ENCODE measurements at places on chromosomes 16 and 17.

DNA sequence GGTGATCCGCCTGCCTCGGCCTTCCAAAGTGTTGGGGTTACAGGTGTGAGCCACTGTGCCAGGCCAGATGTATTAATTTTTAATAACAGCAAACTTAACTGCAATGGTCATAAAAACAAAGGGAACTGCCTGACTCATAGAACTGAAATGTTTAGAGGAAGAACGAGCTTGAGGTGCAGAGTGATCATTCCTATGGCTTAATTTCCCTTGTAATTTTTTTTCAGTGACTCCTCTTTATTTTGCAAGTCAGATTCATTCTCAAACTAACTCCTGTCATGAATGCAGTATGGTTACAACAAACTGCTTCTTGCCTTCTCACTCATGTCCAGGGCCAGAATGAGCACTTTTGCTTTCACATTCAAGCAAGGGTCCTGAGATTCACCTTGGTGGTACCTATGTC, 231.3 kb downstream of the HAPSTR1 start:
- no peak for DNase-seq

GRCh38 chr16:63981639-63982038, 1140.2 kb downstream of the CDH11 start:
- no peak for DNase-seq

DNA sequence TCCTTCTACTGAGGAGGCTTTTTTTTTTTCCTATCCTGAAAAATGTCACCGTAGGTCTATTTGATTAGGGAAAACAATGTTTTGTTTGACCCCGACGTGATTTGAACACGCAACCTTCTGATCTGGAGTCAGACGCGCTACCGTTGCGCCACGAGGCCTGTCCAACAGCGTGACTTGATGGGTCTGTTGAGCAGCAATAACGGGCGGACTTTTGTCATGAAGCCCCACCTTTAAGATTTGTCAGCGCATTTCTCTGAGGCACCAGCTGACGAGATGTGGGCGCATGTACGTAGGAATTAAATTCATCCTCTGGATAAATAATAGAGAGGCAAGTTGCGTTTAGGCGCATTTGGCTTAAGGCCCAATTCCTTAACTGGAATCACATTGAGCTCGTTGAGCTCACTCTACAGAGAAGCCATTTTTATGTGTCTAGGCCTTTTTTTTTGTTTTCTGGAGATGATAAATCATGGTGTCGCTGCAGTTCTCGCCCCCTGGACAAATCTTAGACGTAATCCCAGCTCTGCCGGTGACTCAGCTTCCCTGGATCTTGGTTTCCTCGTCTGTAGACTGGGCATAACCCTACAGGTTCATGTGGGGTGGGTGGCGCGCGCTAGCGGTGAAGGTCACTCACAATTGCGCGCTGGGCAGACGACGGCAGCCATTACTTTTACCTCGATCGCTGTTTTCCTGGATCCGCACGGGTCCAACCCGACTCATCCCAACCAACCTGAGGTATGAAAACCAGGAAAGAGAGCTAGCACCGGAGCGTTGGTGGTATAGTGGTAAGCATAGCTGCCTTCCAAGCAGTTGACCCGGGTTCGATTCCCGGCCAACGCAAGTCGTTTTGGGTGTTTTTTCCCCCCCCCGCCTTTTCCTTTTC, 10.6 kb upstream of the AURKB start:
- DNase-seq: peak; percentile 87

GRCh38 chr17:2266045-2266864, 37.3 kb downstream of the SMG6 start:
- peak; percentile 80 for DNase-seq

GRCh38 chr16:53183442-53183841, 128.7 kb downstream of the CHD9 start:
- DNase-seq: no peak

- DNase-seq: no peak
Measured at GRCh38 chr16:4923853-4924252, 13.1 kb downstream of the PPL start.

DNA sequence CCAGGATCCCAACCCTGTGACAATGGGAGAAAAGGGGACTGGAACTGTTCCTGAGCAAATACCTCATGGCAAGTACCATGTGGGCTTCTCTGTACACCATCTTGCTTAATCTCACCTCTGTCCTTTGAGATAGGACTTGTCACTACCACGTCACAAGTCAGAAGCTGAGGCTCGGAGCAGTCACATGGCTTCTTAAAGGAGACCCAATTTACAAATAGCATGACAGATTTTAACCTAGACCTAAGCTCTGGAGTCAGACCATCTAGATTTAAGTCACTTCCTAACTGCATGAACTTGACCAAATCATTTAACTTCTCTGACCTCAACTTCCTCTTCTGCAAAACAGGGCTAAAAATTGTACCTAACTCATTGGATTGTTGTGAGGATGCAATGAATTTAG, 36.0 kb upstream of the CCL1 start:
- no peak for DNase-seq

- DNase-seq: no peak
Measured at GRCh38 chr16:49277386-49277742, 4.3 kb downstream of the CBLN1 start.

GRCh38 chr17:36705874-36706731, 104.7 kb downstream of the MRM1 start:
- DNase-seq: peak; percentile 17

GRCh38 chr17:77801545-77802332, 156.8 kb upstream of the TNRC6C start:
- no peak for DNase-seq

DNA sequence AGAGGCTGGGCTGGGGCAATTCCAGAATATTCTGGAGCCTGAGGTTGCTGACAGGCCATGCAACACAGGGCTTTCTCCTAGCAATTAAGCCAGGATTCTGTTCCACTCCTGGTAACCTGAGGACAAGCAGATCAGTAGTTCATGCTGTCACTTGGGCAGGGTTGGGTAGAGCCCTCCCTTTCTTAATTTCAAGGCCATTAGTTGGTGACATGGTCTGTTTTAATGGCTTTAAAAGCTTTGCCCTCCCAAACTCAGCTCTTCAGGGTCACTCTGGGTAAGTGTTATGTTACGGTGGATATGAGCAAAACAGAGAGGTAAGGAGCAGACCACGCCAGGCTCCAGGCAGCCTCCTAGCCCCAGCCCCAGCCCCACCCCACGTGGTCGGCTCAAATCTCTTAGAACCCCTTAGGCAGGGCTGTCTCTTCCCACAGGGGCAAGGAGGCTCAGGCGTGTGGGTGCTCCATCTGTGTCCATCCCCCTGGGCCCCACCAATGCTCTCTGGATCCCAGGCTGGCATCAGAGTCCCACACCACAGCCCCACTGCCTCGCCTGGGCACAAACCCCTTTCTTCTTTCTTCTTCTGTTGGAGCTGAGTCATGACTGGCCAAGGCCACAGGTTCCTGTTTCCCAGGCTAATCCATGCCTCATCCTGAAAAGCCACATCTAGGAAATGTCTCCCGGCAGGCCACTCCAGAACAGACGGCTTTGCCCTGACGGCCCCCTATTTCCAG, 27.5 kb downstream of the CEP295NL start:
- DNase-seq: no peak

GRCh38 chr17:17446666-17447155, 30.1 kb upstream of the MED9 start:
- no peak for DNase-seq

DNA sequence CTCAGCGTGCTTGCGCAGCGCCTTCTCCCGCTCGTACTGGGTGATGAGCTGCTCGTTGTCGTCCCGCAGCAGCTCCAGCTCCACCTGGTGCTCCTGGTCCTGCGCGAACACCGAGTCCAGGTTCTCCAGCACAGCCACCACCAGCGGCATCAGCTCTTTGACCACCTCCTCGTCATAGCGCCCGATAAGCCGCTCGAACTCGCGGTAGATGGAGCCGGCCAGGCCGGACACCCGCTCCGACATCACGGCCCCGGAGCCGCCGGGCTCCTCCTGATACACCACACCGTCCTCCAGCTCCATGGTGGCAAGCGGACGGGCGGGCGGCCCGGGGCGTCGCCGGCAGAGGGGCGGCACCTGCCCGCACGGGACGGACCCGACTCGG, 320 bp downstream of the SPAG9 start:
- peak; percentile 29 for DNase-seq

DNA sequence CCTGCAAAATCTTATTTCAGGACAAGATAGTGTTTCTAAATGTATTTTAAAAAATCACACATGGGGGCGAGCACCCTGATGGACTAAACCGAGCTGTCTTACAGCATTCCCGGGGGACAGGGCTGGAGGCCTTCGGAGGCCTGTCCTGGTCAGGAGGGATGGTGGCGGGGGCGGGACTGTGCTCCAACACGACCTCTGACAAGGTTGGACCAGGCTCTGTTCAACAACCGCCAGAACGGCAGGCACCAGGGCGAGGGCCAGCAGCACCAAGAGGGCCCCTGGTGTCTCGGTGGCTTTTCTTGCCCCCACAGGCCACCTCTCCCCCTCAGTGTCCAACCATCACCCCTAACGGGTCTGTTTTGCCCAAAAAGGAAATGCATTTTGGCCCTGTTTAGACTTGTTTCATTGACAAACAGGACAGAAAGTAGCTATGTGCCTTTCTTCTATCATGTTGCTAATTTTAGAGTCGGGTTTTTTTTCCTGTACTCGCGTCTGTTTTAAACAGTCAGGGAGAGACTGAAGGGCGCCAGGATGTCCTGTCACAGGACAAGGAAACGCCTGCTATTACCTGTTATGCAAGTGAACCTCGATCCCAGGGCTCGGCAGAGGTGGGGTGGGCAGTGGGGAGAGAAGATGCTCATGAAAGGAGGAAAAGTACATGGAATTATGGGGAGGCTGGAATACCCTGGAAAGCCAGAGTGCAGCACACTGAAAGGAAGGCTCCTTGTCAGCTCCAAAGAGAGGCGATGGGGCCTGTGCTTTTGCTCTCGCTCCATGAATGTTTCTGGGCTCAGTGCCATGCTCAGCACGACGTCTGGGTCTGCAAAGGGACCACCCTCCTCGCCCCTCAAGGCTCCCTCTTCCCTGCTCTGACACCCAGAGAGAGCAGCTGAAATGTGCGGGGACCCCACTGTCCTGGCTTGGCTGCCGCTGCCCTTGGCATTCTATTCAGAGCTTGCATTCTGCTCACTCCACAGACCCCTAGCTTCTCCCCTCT, 11.9 kb downstream of the TMEM204 start:
- no peak for DNase-seq

DNA sequence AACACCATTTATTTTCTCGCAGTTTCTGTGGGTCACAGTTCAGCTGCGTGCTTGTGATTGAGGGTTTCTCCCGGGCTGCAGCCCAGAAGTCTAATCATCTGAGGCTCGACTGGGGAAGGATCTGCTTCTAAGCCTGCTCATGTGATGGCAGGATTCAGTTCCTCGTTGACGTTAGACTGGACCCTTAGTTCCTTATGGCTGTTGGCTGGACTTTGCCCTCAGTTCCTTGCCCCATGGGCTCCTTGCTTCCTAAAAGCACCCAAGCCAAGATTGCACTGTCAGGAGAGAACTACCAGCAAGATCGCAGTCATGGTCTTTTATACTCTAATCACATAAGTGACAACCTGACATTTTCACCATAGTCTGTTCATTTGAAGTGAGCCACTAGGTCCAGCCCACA, 250.0 kb downstream of the PRKCA start:
- no peak for DNase-seq

DNA sequence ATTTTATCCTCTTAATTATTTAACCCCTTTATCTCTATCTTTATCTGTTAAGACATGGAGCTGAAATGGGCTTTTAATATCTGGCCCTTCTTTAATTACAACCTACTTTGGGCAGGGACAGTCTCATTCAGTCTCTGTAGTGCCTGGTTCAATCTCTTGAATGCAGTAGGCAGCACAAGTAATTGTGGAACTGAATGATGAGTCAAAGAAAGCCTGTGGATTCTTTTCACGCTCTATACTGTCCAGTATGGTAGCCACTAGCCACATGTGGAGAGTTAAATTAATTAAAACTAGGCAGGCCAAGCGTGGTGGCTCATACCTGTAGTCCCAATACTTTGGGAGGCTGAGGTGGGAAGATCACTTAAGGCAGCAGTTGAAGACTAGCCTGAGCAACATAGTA, 9.3 kb downstream of the BPTF start:
- no peak for DNase-seq

GRCh38 chr17:82816358-82816757, 23.5 kb downstream of the ZNF750 start:
- DNase-seq: no peak

DNA sequence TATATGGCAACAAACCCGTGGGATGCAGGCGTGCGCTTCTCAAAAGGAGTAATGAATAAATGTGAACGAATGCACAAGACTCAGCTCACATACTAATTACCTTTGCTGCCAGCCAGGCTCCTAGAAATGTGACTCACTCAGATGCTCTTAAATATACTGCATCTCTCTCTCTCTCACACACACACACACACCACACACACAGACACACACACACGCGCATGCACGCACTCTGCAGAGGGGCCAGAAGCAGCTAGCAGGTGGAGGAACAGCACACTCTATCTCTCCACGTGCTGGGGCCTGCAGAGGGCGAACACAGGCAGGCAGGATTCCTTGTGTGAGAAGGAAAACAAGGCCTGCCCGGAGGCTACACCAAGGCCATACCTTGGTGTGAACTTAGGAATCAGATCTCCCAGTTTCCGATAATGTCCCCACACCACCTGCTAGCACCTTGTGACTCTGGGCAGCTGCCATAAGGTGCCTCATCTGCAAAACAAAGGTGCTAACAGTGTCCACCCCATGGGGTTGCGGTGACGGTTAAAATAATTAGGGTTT, 5.3 kb downstream of the GPRC5B start:
- DNase-seq: no peak

GRCh38 chr17:76710863-76711611, at the start of gene MXRA7:
Gene MXRA7, minus strand, starts transcription at chr17:76710965. Its CDS starts 19 bp downstream, at chr17:76710946.
- peak; percentile 45 for DNase-seq

GRCh38 chr17:54971147-54971546, 2.6 kb downstream of the STXBP4 start:
- DNase-seq: no peak

- no peak for DNase-seq
Measured at GRCh38 chr17:81599719-81600486, 37.0 kb downstream of the NPLOC4 start.

DNA sequence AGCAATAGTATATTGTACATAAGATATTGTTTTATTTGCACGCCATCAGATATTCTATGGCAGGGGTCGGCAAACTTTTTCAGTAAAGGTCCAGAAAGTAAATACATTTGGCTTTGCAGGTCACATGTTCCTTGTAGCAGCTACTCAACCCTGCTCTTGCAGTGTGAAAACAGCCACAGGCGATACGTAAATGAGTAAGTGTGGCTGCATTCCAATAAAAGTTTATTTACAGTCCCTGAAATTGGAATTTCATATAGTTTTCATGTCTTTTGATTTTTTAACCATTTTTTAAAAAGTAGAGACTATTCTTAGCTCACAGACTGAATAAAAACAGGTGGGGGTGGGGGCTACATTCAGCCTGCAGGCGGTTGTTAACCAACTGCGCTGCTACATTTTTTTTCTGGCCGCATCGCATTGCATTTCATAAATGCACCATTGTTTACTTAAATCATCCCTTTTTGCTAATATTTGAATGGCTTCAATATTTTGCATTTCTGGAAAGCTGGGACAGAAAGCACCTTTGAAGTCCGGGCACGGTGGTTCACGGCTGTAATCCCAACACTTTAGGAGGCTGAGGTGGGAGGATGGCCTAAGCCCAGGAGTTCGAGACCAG, 50.5 kb upstream of the HAPSTR1 start:
- DNase-seq: no peak
